Right ventricle myocardium superior (tissue), 1 donor: ENCODE measurements at places on chromosomes 2 and 18. TPM values are rescaled to one million over a fixed set of nuclear protein-coding genes. Genes with fewer than 3 reads are reported as not detected.
A peak's percentile ranks its signal among the peaks of the same experiment; 100 is the strongest.

GRCh38 chr2:240410808-240411207 lies 24.7 kb upstream of the GPC1 start:
- no peak for DNase-seq

DNA sequence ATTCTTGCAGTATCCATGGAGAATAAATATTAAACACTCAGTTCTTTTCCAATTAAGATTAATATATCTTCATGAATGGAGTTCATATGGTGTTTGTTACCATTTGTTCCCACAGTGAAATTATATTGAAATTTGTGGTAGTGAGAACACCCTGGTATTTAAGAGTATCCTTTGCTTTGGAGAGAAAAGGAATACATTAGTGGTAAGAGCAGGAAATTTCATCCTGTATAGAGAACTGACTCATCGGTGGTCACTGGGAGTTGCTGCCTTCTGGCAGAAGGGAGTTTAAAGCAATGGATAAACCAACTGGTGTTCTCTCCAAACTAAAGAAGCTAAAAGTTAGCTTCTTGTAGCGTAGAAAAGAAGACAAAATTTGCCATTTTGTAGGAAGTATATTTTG lies 107.3 kb downstream of the MYO1B start:
- no peak for DNase-seq

DNA sequence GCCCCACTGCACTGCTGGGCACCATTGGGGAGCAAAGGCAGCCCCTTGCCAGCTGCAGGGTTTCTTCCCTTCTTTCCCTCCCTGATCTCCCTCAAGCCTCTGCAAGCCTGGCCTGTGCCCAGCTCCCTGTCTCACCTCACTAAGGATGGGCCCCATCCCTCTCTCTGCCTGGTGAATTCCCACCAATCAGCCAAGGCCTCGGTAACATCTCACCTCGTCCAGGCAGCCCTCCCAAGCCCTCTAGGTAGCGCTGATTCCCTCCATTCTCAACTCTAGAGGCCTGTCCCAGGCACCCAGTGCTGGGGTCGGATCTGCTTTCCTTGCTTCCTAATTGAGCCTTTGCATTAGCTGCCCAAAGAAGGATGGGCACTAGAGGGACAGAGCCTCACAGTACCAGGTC lies 63.0 kb downstream of the CELF4 start:
- no peak for DNase-seq

DNA sequence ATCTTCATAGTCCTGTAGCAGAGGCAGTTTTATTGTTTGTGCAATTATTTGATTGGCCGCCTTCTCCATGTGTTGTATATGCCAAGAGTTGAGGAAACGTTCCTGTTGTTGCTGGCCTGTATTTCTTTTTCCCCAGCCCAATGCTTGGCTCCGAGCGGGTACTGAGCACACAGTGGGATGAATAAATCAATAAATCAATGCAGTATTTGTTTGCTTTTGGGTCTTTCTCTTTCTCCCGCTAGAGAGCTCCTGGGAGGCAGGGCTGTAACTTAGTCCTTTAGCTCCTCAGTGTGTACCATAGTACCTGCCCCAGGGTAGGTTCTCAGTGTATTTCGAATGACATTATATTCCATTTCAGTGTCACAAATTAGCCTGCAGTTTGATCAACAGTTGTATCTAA lies 71.8 kb downstream of the ICOS start:
- no peak for DNase-seq

- DNase-seq, result no peak
These were observed 40.7 kb upstream of the SP3 start for GRCh38 chr2:174005801-174006419.

GRCh38 chr2:241443486-241444223 lies 64.7 kb downstream of the STK25 start:
- peak; percentile 60 for DNase-seq

DNA sequence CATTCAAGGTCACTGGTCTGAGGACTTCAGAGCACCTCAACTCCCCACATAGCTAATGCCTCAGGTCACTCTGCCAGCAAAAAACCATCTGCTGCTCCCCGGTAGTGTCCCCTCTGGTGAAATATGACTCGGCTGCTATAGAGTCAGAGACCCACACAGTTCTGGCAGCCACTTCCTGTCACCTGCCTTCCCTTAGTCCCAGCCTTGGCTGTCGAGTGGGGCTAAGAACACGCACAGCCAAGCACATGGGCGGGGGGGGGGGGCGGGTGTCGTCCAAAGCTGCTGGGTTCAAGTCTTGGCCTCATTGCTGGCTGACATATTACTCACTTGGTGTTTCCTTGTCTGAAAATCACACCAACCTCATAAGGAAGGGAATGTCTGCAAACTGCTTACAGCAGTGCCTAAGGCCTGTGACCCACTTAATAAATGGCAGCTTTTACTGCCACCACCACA lies 37.5 kb downstream of the POLR1A start:
- DNase-seq, result no peak

Gene PRKAG3
- not detected for total RNA-seq

Gene KLHL41
- total RNA-seq, result 139 TPM

Gene G6PC2
- not detected for total RNA-seq

- no peak for DNase-seq
These were observed 29.5 kb upstream of the DPP4 start for GRCh38 chr2:162103443-162104009.

Gene SKA1
- total RNA-seq, result 0.65 TPM

Gene SEH1L
- total RNA-seq, result 17.3 TPM

GRCh38 chr2:212773808-212774339 lies 235.3 kb upstream of the ERBB4 start:
- no peak for DNase-seq
